Fibroblast of mammary gland (primary cell): ENCODE measurements at places on chromosomes 5 and 9.

DNA sequence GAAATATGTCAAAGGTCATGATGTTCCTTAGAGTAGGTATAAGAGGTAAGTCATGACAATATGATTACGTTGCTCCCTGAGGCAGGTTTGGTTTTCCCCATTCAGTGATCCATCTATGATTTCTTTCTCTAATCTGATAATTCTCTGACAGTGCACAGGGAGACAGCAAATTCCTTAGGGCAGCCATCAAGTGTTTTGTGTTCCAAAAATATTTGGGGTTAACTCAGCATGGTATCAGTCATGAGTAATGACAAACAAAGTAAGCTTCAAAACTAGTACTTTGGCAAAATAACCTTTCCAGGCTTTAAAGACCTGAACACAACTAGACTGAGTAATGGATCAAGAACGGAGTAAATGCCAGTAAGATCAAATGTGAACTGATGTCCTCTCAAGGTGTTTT lies 55.3 kb upstream of the SPATA31E1 start:
- no peak for DNase-seq

GRCh38 chr9:131043087-131043486 lies 34.1 kb downstream of the LAMC3 start:
- no peak for DNase-seq

DNA sequence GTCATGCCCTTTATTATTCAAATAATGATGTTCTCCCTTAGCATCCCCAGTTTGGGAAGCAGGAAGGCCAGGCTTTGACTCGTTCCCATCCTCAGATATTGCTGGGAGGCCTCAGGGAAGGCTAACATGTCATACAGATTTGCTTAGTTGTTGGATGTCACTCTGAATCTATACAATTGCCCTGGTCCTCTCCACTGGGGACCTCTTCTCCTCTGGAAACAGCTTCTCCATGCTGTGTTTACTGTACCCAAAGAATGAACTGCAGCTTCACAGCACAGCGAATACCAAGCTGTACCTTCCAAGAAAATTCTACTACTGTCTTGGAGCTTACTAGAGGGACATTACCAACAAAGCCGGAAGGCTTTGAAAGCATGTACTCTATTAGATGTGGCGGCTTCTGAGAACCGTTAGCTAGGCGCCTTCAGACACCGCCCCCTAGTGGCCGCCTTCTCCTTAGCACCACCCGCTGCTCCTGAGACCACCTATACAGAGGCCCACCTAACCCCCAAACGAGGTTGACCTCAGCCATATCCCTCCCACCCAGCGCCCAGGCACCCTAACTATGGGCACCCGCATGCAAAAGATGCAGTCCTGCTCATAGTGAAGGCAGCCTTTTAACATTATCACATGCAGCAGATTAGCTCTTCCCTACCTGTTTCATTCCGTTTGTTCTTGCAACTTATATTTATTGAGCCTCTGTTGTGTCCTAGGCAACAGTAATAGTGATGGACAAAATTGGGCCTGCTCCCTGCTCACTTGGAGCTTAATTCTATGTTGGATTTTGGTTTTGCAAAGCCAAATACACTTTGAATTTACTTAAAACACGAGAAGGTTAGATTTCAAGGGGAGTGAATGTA lies 34.9 kb upstream of the FOXI1 start:
- DNase-seq = peak; percentile 45

GRCh38 chr5:65647941-65648340 lies 23.1 kb downstream of the SHLD3 start:
- DNase-seq = no peak

DNA sequence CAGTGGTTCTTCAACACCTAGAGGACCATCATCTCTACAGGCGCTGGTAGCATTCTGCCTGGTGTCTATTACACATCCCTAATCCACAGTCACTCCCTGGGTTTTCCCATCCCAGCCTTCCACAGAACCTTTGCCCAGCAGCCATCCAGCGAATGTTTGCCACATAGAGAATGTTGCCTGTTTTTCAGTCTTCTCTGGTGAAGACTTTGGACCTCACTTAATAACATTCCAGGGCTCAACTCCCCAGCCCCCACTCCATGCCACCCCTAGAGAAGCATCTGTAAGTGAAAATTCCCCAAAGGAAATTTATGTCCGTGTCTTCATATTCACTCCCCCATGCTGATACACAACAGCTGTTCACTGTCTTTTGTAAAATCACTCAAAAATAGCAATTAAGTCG lies 249.6 kb downstream of the AOPEP start:
- DNase-seq = no peak

- DNase-seq = no peak
Observed at GRCh38 chr9:70581214-70581954, 166.9 kb upstream of the KLF9 start.

DNA sequence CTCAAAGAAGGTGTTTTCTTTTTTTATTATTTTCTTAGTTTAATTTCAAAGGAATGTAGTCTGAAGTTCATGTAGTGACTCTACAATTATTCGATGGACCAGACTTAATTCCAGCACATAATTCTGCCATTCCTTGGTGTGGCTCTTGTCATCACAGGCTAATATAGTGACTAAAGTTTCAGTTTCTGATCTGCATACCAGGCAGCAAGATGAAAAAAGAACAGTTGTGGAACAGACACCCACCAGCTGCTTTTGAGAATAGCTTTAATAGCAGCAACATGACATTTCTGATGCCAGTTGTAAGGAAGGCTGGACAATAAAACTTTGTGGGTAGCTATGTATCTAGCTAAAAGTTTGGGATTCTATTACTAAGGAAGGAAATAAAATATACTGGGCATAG lies 676.3 kb upstream of the GRAMD2B start:
- no peak for DNase-seq

- no peak for DNase-seq
Observed at GRCh38 chr9:32200896-32201295, 183.5 kb upstream of the ACO1 start.

DNA sequence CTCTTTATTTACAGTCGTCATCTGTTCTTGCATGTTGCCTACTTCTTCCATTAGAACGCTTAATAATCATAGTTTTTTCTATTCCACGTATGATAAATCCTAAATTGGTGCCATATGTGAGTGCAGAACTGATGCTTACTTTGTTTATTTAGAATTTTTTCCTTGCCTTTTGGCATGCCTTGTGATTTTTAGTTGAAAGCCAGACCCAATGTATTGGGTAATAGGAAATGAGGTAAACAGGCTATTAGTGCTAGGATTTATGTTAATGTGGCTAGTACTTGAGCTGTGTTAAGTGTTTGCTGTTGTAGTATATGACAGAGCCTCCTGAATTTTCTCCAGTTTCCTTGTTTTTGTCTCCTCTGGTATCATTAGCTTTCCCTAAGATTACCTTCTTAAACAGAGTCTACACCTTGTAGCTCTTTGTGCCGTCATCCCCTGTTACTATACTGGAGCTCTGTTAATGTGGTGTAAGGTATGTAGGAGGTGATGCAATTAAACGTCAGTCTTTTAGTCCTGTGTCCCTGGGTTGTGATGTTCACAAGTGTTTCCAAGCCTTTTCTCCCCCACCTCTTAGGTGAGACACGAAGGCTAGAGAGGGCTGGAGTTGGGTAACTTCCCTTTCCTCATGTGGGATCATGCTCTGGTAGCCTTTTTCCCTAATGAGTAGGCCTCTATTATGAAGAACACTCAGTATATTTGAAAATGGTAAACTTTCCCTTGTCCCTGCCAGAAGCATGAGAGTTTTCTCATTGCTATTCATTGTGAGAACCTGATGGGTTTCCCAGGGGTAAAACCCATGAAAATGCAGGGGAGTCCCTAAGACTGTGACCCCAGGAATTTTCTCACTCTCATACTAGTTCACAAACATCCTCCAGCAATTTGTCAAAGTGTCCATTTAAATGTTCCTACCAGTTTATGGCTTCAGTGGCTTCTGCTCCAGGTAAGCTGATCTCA lies 21.2 kb downstream of the SPATA31D3 start:
- peak; percentile 90 for DNase-seq

DNA sequence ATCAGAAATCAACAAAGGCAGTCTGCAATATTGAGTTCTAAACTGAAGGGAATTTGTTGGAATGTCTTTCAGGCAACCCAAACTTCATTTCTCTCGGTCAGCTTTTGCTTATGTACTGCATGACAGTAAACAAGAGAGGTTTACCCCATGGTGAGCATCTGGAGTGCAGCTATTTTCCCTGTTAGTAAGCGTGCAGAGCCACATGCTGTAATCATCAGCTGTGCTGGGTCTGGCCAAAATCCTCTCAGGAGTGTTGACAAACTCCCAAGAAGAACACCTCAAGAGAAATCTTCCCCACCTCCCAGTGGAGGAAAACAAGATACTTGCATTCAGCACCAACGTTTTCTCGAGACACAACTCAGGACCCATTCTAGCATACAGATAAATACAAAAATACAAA lies 83.6 kb upstream of the ADAMTSL1 start:
- DNase-seq = peak; percentile 82

- DNase-seq = peak; percentile 15
Observed at GRCh38 chr5:176360894-176361436, 599 bp downstream of the KIAA1191 start.

GRCh38 chr5:19270153-19270552 lies 717.8 kb downstream of the CDH18 start:
- DNase-seq = no peak

DNA sequence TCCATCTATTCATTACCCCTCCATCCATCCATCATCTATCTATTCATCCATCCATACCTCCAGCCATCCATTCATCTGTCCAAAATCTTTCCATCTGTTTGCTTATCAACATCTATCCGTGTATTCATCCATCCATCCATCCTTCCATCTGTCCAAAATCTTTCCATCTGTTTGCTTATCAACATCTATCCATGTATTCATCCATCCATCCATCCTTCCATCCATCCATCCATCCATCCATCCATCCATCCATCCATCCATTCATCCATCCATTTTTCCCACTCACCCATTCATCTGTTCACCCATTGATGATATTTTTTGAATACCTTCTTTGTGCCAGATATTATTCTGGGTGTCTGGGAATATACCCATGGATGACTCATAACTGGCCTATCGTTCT lies 12.8 kb downstream of the VCAN start:
- DNase-seq = no peak

DNA sequence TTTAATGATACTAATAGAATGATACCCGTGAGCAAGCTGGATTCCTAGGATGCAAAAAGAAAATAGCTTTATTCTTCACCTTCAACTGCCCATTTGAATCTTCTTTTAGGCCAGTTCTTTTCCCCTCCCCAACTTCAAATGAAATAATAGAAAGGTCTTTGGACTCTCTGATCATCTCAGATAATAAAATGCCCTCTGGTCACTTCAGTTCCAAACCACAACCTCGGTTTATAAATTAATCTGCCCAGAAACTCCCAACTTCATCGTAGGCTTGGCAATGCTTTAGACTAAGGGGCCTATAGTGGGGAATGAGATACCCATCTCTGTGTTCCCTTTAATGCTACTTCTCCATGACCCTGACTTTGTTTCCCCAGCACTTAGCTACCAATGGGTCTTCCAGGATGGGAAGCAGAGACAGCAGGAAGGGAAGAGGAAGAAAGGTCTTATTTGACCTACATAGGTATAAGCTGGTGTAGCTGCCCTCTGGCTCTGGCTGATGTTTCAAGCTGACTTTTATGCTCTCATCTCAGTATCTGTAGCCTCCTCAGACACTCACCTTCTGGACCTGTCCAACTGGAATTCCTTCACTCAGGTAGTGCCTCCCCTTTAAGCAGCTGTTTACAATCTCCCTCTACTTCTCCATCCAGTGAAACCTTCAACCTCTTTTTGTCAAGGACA lies 47.2 kb upstream of the RAD23B start:
- no peak for DNase-seq

DNA sequence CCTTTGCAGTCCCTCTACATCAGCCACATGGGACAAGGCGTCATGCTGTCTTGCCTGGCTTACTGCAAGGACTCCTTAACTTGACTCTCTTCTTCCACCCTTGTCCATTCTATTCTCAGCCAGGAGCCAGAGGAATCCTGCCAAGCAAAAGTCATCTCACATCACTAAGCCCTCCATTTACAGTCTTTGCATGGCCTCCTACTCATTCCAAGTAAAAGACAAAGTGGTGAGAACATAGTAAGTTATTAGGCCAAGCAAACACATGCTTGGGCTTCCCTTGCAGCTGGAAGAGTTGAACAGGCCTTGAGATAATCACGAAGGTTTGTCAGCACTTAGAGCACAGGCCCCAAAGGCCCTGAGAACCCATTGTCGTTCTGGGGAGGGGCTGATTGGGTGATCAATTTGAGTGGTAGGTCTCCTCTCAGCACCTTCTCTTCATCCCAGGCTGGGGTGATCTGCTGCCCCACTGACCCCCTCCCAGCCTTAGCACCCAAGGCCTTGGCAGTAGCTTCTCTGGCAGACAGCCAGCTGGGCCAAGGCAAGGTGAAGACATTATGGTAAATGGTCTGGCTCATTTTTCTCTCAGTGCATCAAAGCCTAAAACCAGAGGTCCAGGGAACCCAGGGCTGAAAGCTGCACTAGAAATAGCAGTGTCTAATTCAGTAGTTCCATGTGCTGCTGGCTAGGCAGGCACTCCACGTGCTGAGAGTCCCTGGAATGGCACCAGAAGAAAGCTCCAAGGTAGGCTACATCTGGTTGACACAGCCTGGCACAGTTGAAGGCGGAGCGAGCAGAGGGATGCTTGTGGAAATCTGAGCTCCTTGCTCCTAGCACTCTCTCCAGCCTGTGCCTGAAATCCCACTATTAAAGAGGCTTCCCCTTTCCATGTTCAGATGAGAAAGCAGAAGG lies 121.4 kb downstream of the ASTN2 start:
- no peak for DNase-seq

GRCh38 chr5:153212471-153212870 lies 278.0 kb upstream of the GRIA1 start:
- DNase-seq = no peak

DNA sequence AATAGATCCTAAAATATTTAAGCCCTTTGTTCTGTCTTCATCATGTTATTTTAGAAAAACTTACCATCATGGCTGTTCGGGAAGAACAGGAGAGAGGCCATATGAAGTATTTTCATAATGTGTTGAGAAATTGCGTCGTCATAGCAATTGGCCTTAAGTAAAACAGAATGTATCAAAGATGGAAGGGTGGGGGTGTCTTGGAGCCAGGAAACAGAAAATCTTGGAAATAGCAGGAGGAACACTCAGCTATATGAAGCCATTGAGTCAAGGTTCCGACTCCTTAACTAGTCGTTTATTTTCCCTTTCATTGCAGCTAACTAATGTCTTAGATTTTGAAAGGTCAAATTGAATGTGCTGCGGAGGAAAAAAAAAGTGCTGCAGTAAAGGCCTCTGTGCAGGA lies 1.3 kb downstream of the SPTAN1 start:
- peak; percentile 88 for DNase-seq

DNA sequence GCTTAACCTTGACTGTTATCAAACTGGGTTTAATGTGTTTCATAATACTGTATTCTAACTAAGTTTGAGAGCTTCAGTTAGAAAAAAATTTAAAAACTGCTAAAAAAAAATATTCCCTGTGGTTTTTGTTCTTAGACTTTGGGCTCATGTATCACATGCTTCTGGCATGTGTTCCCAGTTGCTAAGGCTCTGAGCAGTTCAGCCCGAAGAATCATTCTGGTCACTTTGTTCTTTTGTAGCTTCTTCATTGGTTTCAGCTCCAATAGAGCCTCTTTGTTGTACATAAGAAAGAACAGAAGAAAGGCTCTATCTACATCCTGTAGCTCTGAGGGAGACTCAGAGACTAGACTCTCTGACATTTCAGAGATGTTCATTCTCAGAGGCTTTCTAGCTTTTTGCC lies 25.6 kb downstream of the KCNN2 start:
- DNase-seq = no peak
